ENCODE measurements at places on chromosomes 6 and 20. TPM values are rescaled to one million over a fixed set of nuclear protein-coding genes. Genes with fewer than 3 reads are reported as not detected.

TPX2 gene
- 7.2 TPM for total RNA-seq

- no peak for DNase-seq
Observed at GRCh38 chr6:40397287-40398033, 189.7 kb downstream of the LRFN2 start.

DNA sequence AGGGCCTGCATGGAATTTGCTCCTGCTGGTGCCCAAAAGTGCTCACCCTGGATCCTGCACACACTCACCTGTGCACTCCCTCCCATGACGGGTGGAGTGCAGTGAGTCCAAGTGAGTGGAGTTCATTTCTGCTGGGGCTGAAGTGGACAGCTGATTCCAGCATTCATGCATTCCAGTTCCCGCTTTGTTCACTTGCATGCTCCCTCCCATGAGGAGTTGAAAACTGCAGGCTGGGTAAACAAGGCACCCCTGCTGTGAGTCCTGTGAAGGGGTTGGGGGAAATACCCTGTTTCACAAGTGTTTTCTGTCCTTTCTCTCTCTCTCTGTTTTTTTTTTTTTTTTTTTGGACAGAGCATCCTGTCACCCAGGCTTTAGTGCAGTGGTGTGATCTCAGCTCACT, 454.1 kb upstream of the NOX3 start:
- no peak for DNase-seq

- DNase-seq: no peak
Observed at GRCh38 chr6:33177552-33178446, 14.5 kb downstream of the COL11A2 start.

All from renal cortical epithelial cell (primary cell).